Bronchial epithelial cell (primary cell): ENCODE measurements at places on chromosomes 2 and 18.
A peak's percentile ranks its signal among the peaks of the same experiment; 100 is the strongest.

DNA sequence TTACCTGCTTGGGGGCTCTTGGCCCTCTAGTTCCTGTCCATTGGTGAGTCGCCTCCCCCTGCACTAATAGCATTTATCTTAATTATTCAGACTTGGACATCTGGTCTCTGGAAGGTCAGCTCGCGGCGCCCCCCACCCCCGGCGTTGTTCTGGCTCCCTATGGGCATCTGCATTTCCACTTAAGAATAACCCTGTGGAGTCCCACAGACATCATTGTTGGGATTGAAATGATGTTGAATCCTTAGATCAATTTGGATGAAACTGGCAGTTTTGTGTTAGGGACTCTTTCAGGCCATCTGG lies 313.8 kb upstream of the HS6ST1 start:
- DNase-seq: no peak

DNA sequence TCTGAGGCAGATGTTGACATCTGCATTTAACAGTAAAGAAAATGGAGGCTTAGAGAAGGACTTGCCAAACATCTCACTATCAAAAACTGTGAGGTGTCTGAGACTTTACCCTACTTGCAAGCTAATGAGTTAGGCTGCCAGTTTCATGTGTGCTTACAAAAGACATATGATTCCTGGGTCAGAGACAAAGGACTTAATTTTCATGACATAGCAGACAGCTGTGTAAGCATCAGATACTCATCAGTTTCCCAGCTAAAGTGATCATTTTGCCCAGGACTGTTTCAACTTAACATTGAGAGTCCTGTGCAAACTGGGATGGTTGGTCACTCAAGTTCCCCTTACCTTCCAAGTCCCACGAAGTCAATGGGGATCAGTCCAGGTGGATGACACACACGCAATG lies 18.9 kb upstream of the DAPL1 start:
- DNase-seq: no peak

GRCh38 chr2:64832936-64833335 lies 156.3 kb upstream of the SLC1A4 start:
- DNase-seq: peak; percentile 71

- peak; percentile 76 for DNase-seq
These were observed 48.6 kb downstream of the SMAD2 start for GRCh38 chr18:47881752-47882455.

DNA sequence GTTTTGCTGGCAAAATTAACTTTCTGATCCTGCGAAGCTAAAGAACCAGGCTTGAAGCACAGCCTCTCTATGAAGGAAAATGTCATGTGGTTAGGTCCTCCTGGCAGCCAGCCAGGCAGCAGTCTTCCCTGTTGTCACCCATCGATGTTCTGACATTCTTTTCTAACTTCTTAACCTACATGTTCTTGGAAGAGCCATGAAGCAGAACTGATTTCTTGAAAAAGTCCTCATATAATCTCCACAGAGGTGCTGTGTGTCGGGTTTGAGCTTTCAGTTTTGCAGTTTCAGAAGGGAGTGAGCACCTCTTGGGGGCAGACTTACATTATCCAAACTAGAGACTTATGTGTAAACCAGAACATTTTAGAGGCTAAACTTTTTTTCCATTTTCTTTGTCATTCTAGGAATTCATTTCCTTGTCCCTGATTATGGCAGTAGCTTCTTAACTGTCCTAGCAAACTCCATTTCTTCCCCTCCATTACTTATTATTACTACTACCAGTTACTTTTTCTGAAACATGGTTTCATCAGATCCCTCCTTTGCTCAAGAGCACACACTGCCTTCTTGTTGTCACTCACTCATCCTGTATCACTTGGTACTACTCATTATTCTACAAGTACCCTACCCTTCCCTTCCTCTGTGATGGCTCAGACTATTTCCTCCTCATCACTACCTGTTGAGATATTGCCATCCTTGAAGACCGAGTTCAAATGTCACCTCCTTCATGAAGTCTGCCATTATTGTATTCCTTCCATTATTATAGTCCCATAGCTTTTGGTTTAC lies 31.1 kb downstream of the DOK1 start:
- no peak for DNase-seq
